NAMALWA (cell line): ENCODE measurements at places on chromosomes 3 and 15.

GRCh38 chr15:92047900-92048299, 194.4 kb downstream of the SLCO3A1 start:
- DNase-seq, result no peak

DNA sequence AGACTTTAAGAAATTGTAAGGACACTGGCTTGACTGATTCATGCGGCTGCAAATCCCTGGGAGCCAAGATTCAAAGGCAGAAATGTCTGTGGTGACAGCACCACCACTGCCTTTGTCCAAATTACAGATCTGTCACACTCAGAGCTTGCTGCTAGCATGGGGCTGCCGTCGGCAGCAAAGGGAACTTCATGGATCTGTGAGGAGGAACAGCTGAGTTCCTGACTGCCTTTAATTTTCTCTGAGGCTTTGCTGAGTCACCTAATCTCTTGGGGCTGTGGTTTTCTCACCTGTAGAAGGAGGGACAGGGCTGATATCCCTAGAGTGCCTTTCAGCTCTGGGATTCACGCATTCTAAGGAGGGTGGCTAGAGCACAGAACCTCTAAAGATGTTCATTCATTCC, 4.1 kb upstream of the PAK6 start:
- no peak for DNase-seq

GRCh38 chr15:80803580-80804525, 24.7 kb downstream of the CEMIP start:
- DNase-seq, result no peak

DNA sequence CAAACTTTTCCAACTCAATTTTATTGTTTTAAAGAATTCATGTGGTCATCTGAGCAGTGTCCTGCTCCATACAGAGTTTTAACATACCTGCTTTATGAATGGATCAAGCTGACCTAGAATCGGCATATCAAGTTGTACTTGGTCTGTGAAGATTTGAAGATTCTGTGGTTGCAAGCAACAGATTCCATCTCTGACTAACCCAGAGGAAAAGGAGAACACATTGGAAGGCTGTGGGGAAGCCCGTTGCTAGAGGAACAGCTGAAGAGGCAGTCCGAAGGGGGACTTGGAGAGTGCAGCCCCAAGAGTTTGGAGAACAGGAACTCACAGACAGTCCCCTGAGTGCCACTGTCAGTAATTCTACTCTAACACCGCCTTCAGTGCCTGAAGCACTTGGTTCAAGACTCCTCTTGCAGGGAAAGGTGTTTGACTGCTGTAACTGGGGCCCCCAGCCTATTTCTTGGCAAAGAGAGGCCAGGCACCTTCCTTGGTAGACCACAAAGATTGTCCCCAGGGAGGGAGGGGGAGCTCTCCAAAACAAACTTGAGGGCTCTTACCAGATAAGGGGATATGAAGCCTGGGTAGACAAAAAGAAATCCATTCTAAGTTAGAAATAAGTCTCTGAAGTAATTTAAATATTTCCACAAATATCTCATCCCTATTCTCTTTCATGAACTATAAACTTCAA, 88.8 kb downstream of the LARS2 start:
- DNase-seq, result no peak

DNA sequence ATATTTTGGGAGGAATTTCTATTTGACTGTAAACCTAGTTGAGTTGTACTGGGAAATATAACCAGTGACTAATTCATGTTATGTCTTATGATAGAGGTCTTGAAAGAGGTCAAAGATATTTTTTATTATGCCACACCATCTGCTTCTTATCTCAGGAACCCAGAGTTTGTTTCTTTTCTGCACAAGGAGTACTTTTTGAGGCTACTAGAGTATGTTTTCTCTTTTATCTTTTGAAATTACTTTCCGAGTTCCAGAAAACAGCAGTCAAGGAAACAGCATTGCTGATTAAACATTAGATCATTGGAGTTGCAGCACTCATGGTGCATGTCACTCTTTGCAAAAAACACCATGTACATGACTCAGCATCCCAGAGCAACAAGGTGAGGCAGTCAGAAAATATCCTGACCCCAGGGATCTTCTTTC, 645.8 kb upstream of the NR2F2 start:
- DNase-seq, result no peak

DNA sequence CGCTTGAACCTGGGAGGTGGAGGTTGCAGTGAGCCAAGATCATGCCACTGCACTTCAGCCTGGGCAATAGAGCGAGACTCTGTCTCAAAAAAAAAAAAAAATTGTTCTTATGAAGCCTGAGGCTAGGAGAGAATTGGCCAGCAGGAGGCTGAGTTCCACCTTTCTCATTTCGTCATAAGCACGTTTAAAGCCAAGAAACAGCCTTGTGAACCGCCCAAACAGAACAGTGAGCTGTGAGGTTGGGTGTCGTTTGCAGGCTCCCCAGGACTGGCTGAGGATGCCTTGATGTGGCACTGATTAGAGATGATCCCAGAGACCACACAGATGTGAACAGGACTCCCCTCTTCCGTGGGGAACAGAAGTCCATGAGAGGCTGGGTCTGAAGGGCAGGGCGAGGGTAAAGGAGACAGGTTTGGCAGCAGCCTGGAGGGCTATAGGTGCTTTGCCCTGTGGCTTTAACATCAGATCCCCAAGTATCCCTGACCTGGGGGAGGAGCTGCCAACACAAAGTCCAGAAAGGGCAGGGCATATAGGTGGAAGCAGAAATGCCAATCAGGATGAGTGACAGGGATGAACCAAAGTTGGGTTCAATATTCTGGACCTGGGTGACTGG, 52.9 kb downstream of the CLEC3B start:
- peak; percentile 9 for DNase-seq

DNA sequence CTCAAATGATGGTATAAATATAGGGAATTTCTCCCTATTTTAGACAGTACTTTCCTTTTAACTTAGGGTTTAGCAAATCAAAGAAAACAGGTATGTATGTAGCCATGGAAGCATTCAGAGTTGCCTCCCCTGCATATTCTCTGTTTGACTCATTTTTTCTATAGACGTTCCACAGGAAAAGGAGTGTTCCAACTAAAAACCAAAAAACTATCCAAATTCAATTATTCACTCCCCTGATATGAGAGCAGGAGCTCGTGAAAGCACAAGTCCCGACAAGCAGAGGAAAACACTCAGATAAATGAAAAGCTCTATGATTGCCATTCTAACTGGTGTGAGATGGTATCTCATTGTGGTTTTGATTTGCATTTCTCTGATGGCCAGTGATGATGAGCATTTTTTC, 119.5 kb downstream of the FRMD5 start:
- no peak for DNase-seq

- DNase-seq, result no peak
Observed at GRCh38 chr15:60128710-60129109, 124.6 kb downstream of the FOXB1 start.

- DNase-seq, result no peak
Observed at GRCh38 chr3:172449466-172450149, 1.4 kb upstream of the GHSR start.

DNA sequence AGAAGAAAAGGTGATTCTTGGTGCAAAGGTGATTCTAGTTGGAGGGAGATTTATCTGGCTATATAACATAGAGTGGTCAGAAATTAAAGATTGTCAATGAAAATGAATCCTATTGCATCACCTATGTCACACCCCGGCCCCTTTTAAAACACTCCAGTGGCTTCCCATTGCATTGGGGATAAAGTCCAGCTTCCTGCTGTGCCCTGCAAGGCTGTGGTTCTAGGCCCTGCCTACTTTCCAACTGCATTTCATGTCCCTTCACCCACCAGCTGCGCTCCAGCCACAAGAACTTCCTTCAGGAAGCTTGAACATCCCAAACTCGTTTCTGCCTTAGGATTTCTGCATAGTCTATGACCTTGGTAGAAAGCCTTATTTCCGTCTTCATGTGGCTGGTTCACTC, 118.7 kb upstream of the UMPS start:
- no peak for DNase-seq

DNA sequence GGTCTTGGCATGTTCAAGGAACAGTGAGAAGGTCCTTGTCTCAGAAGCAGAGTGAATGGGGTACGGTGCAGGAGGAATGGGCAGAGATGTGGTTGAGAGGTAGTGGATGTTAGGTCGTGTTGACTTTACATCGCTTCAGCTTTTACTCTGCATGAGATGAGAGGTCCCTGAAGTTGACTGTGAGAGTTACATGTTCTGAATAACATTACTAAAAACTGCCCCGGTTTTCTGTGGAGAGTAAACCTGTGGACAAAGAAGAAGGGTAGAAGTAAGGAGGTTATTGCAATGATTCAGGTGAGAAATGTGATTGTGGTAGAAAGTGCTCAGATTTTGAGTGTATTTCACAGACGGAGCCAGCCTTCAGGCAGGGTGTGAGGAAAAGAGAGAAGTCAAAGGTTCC, 105.6 kb downstream of the ARNT2 start:
- DNase-seq, result no peak

DNA sequence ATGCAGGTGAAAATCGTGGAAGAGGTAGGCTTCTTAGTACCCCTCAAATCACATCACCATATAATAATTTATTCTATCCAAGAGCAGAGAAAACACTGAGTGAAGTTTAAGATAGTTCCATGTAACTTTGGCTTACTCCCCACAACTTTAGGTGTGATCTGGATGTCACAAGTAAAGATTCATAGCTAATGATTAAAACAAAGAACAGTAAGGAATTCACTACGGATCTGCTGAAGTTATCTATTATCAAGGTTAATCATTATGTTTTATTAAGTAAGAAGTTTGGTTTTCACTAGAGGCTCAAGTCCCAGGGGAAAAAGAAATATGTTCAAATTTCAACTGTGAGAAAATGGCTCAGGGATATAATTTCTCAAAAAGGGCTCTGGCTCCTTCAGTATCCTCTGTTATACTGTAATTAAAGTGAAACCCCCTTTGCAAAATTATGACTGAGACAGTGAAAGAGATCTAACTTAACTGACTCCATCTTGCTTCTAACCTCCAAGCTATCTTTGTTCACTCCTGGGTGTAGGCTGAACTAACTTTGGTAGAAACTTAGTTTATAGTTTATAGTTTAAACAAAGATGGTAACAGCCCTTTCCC, 17.1 kb downstream of the CD80 start:
- no peak for DNase-seq

GRCh38 chr15:66154581-66154980, 99.0 kb downstream of the MEGF11 start:
- DNase-seq, result peak; percentile 78
